Smooth muscle cell of trachea (primary cell): ENCODE measurements at places on chromosomes 12 and 14. TPM values are rescaled to one million over a fixed set of nuclear protein-coding genes. Genes with fewer than 3 reads are reported as not detected.

The PLEK2 gene
- total RNA-seq: 3.0 and 6.7 TPM in 2 replicates

The RBP5 gene
- 0.33 TPM in 1 of 2 replicates, not detected in the other for total RNA-seq

The STXBP6 gene
- total RNA-seq: 6.1 and 9.6 TPM in 2 replicates

The PPP4R4 gene
- 0.44 and 2.8 TPM in 2 replicates for total RNA-seq

The ASB2 gene
- total RNA-seq: 0.50 and 1.2 TPM in 2 replicates

The FAM234B gene
- 8.3 and 10.8 TPM in 2 replicates for total RNA-seq

The RPS6KA5 gene
- total RNA-seq: 1.7 and 3.2 TPM in 2 replicates

The ASCL1 gene
- total RNA-seq: not detected in 2 replicates

The SYCP3 gene
- 0.17 TPM in 1 of 2 replicates, not detected in the other for total RNA-seq

The CCDC184 gene
- 0.15 and 0.33 TPM in 2 replicates for total RNA-seq

The TSHR gene
- total RNA-seq: 0.33 TPM in 1 of 2 replicates, not detected in the other

The VDR gene
- total RNA-seq: 6.5 and 17.0 TPM in 2 replicates

The DAD1 gene
- 272 and 342 TPM in 2 replicates for total RNA-seq

The AEBP2 gene
- 20.3 and 33.6 TPM in 2 replicates for total RNA-seq

The CAPZA3 gene
- not detected in 2 replicates for total RNA-seq

The INHBC gene
- not detected in 2 replicates for total RNA-seq

The GPRC5D gene
- total RNA-seq: 0.15 TPM in 1 of 2 replicates, not detected in the other

The TAS2R30 gene
- total RNA-seq: 3.6 and 9.0 TPM in 2 replicates

The ERBB3 gene
- total RNA-seq: 0.33 and 2.3 TPM in 2 replicates

The MMP14 gene
- total RNA-seq: 468 and 649 TPM in 2 replicates
